ENCODE measurements at places on chromosomes 7 and 10.

DNA sequence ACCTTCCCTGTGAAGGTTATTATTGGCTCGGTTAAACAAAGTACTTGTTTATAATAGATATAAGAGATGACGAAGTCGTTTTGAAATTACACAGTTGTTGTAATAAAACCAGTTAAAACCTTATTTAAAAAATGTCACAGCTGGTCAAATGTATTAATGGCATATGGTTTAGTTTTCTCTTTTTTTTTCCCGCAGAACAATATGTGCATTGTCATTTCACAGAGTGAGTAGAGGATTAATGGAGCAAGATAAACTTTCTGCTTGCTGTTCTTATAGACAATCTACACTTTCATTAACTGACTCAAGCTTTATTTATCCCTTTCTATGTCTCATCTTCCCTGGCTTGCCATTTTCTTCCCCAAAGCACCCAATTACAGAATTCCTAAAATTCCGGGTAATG lies 404.3 kb upstream of the NPVF start:
- DNase-seq: no peak

GRCh38 chr10:78231939-78232338 lies 198.3 kb downstream of the RPS24 start:
- DNase-seq: no peak

- DNase-seq: no peak
These were observed 109.4 kb downstream of the MBL2 start for GRCh38 chr10:52663161-52663560.

DNA sequence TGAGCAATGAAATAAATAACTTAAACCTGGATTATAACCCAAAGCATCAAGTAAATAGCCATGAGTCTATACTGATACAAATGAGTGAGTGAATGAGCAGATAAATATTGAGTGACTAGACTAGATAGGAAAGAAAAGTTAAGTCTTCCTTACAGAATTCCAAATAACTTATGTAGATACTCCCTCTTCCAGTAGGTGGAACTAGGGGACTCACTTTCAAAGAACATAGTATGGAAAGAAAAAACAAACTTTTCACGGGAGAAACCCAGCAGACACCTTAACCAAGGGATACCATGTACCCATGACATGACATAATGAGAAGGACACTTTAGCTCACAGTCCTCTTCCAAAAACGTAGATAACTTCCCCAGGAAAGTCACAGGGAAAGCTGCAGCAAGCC lies 32.2 kb downstream of the CSGALNACT2 start:
- no peak for DNase-seq

GRCh38 chr10:28677888-28678686 lies 766 bp downstream of the BAMBI start:
- no peak for DNase-seq

GRCh38 chr7:4209126-4209525 lies 473.0 kb upstream of the FOXK1 start:
- no peak for DNase-seq

- DNase-seq: no peak
These were observed 99.6 kb upstream of the CCNY start for GRCh38 chr10:35236739-35237138.

- peak; percentile 49 for DNase-seq
These were observed 5.2 kb downstream of the DUSP5 start for GRCh38 chr10:110502851-110503301.

- no peak for DNase-seq
These were observed 707 bp upstream of the GHITM start for GRCh38 chr10:84138478-84139125.

DNA sequence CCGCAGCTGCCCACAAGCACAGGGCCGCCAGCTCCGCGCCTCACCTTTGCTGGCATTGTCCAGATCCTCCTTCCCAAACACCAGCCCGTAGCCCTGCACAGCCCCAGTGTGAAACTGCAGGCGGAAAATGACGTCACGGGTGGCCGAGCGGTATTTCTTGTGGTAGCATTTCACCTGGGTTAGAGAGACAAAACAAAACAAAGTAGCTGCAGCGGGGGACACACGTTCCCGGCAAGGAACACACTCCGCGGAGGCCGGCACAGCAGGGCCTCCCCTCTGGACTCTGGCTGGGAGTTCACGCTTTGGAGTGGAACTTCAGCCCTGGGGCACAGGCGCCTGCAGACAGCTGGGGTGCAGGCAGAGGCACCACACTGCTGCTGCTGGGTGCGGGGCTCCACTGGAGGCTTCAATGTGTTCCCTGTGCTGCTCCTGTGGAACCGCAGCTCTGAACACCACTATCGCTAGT lies 181.1 kb downstream of the TNS3 start:
- no peak for DNase-seq

GRCh38 chr7:45983720-45984255 lies 62.7 kb upstream of the IGFBP3 start:
- no peak for DNase-seq

DNA sequence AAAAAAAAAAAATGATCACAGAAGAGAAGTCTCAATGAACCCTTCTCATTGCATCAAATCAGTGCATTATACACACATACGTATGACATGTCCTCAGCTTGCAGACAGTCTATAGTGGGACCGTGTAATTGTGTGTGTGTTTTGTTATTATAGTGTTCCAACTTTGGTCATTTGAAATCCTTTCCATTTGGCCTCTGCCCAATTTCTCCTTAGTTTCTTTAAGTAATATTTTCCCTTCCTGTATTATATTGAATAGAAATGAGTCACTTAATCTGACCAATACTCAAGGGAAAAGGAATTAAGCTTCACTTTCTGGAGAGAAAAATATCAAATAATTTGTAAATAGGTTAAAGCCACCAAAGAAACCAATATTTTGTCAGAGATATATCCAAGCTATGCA lies 415.5 kb upstream of the SORCS1 start:
- no peak for DNase-seq

DNA sequence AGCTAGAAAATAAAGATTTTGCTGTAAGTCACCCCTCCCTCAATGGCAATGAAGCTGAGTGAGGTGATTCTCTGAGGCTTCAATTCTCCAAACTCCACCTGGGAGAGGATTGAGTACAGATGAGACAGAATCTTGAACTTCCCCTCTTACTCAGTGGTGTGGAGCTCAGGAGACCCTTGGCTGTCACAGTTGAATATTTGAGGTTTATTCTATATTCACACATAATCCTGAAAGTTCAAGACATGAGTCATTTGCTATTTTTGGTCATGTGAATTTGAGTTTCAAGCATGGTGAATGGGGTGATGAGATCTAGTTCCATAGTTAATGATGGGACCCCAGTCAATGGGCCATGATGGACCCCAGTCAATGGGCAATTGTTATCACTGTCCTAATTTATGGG lies 13.9 kb upstream of the TECTB start:
- DNase-seq: no peak

GRCh38 chr10:6411436-6411835 lies 168.6 kb downstream of the PRKCQ start:
- no peak for DNase-seq

DNA sequence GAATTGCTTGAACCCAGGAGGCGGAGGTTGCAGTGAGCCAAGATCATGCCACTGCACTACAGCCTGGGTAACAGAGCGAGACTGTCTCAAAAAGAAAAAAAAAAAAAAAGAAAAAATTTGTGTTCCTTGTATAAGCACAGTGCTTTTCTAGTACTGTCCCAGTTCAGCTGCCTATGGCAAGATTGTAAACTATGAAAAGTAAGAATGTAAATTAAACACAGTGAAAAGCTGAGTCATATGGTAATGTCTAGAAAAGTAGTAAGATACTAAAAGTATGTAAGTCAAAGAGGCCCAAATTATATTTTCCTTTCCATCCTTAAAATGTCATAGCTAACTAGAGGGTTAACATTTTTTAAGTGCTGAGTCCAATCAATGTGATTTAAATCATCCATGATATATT lies 42.8 kb downstream of the RBM20 start:
- no peak for DNase-seq

DNA sequence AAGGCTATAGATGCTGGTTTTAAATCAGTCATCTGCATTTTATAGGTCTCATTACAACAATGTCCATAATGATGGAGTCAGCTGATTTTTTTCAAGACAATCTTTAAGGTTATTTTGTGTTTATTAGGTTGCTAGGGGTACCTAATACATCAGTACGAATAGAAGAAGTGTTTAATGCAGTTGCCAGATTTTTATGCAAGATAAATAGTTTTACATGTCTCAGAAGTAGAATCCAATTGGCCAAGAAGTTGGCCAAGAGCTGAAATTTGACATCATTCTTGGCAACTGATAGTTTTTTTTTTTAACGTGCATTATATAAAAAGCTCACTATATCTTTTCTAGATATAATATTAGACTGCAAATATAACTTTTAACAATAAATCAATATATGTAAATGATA lies 208.5 kb downstream of the TRIL start:
- DNase-seq: no peak

DNA sequence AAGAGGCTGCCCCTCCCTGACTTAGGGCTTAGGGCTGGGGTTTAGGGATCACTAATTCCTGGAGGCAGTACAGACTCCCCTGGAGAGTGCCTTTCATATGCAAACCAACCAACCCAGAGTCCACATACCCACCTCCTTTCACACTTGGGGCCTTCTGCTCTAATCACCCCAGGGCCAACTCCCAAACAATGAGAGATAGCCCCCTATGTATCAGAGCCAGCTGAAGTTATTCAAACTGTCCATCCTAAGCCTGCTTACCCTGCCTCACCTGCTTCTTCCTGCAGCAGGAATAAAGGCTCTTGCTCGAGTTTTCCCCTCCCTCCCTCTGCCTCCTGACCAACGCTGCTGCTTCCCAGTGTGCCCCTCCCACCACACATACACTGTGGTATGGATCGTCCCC lies 51.8 kb upstream of the SLC35G1 start:
- DNase-seq: no peak

GRCh38 chr10:62745581-62745980 lies 58.9 kb upstream of the ADO start:
- no peak for DNase-seq

DNA sequence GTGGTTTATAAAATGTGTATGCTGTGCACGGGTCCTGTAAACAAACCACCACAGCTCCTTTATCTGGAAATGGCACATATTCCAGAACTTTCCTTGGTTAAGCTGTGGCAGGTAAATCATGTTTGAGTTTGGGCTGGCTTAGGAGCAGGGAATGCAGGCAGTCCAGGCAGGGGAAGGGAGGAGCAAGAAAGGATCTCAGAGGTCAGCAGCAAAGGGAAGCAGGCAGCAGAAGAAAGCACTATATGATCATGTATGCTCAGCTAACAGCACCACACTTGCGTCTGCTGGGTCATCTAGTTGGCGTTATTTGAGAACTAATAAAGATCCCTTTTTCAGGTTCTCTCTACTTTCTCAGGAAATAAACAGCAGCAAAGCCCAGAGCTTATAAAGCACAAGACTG lies 7.8 kb downstream of the ICA1 start:
- no peak for DNase-seq

DNA sequence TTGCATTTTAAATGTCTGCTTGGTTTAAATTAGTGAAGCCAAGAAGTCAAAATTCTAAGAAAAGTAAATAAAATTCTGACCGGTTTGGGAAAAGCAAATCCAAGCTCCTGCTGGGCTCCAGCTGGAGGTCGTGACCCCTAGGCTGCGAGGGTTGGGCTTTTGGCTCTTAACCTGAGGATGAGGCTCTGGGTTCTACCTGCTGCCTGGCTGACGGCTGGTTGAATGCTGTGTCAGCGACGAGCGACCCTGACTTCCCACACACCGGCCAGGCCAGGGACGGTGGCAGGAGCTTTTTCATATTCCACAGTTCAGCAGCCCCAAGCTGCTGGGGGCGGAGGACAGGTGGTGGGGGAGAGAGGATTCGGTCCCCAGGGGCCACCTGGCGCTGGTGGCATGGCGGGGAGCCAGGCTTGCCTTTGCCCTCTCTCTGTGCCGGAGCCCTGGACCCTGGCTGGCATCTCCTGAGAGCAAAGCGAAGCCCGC lies 843 bp upstream of the PLPP4 start:
- no peak for DNase-seq

DNA sequence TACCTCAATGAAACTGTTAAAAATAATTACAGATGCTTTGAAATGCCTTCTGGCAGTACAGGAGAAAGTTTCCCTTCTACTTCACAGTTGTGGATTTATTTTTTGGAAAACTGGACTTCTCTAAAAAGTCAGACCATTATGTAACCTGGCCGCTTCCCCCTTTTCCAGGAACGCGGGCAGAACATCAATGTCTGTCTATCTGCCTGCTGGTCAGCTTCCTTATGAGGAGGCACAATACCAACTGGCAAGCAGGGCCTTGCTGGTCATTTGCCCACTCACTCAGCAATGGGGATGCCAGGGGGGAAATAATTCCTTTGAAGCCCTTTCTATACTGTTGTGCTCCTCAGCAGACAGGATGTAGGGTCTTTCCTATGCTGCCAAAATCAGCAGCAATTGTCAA lies 22.5 kb upstream of the ADRB1 start:
- DNase-seq: no peak

- no peak for DNase-seq
These were observed 52.2 kb downstream of the STEAP1B start for GRCh38 chr7:22447762-22448161.

GRCh38 chr10:97525086-97525485 lies 26.4 kb downstream of the UBTD1 start:
- no peak for DNase-seq

DNA sequence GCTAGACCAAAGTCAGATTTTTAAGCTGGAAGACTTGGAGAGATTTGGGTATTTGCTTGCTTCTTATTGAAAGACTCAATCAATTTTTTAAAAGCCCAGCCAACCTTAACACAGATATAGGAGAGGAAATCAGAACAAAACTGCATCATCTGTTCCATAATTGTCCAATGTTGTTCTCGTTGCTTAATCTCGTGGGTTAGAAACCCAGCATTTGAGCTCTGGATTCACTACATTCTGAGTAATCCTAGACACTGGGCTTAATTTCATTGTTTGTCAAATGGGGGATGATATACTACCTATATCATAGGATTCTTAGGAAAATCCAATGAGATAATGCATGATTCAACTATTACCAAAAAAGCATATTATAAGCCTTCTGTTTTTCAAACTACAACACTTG lies 48.9 kb downstream of the CALD1 start:
- DNase-seq: no peak

DNA sequence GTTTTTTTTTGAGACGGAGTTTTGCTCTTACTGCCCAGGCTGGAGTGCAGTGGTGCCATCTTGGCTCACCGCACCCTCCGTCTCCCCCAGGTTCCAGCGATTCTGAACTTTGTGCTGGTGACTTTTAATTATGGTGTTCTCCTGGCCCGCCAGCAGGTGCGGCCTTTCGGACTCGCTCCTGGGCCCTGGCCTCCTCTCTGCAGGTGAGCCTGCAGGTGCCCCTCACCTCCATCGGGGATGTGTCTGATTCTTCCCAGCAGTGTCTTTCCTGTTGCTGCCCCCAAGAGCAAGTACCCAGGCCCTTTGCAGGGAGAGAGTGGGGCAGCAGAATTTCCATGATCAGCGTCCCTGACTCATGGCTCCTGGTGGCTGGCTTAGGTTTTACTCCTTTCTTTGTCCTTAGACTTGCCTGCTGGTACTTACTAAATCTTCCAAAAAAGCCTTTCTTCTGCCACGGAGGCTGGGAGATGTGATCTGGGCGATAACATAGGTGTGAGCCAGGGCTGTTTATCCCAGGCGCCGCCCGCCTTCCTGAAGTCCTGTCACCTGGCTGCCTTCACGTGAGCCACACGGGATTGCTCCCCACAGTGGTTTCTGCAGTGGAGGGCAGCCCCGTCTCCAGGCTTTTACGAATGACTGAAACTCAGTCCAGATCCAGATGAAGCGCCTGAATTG lies 10.7 kb downstream of the WIPI2 start:
- DNase-seq: no peak

All from KG1 (cell line).